GM04503 (cell line): ENCODE measurements at places on chromosomes 4 and X.

GRCh38 chrX:31604629-31605221 lies 532.9 kb upstream of the FTHL17 start:
- DNase-seq: no peak

- DNase-seq: no peak
Observed at GRCh38 chrX:44906041-44906440, 33.1 kb downstream of the KDM6A start.

- DNase-seq: no peak
Observed at GRCh38 chr4:1057403-1057745, 45.9 kb downstream of the FGFRL1 start.

DNA sequence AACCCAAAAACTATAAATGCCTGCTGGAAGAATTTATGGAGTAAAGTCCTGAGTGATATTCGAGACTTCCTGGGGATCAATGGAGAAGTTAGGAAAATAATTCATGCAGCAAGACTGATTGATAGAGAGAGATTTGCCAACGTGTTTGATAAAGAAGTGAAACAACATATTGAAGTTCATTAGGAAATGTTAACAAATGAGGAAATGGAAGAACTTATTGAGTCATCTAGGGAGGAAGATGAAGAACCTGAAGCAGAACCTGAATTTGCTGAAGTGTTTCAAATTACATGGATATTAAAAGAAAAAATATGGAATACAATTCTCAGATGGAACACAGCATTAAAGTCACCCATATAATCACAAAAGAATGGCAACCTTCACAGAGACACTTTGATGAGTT lies 39.0 kb downstream of the DDX60 start:
- DNase-seq: no peak

GRCh38 chrX:18428006-18428405 lies 2.6 kb downstream of the CDKL5 start:
- DNase-seq: no peak

- DNase-seq: no peak
Observed at GRCh38 chrX:24294619-24295018, 19.2 kb downstream of the SUPT20HL2 start.

- no peak for DNase-seq
Observed at GRCh38 chrX:46628460-46629371, 55.2 kb downstream of the CHST7 start.

- no peak for DNase-seq
Observed at GRCh38 chr4:1090465-1091440, 22.6 kb downstream of the RNF212 start.

DNA sequence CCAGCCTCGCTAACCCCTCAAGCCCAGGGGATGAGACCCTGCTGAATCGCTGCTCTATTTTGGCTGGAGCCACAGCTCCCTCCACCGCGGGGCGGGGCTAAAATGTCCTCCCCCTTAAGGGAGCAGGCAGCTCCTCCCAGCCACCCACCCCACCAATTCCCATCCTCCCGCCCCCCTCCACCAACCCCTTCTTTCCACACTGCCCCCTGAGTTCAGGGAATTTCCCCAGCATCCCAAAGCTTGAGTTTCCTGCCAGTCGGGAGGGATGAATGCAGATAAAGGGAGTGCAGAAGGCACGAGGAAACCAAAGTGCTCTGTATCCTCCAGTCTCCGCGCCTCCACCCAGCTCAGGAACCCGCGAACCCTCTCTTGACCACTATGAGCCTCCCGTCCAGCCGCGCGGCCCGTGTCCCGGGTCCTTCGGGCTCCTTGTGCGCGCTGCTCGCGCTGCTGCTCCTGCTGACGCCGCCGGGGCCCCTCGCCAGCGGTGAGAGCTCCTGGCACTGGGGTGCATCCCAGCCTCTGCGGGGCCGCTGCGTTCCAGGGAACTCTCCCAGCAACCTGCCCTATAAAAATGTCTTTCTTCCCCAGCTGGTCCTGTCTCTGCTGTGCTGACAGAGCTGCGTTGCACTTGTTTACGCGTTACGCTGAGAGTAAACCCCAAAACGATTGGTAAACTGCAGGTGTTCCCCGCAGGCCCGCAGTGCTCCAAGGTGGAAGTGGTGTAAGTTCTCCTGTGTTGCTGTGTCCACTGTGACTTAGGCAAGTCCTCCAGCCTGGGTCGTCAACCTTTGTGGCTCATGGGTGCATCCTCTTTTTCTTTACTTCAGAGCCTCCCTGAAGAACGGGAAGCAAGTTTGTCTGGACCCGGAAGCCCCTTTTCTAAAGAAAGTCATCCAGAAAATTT lies at the start of gene CXCL6:
CXCL6 (plus strand) TSS at position 306 of the 907 bp plus-strand sequence; CDS start at position 379, 73 bp downstream.
- DNase-seq: no peak

DNA sequence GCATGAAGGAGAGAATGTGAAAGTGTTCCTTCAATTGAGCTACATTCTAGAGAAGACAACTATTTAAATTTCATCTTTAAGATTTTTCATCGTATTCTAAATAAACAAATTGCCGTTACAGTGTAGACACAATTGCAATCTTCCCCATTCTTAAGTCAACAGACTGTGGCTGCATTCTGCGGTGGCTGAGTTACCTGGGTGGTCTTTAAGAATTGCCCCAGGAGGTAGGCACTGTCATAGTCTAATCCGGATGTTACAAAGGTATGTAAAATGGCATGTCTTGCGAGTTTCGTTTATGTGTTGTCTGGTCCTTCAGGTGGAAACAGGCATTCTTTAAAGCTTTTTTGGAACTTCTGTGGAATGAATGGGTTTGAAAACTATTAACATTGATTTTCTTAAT lies 586.1 kb upstream of the PITX2 start:
- no peak for DNase-seq

DNA sequence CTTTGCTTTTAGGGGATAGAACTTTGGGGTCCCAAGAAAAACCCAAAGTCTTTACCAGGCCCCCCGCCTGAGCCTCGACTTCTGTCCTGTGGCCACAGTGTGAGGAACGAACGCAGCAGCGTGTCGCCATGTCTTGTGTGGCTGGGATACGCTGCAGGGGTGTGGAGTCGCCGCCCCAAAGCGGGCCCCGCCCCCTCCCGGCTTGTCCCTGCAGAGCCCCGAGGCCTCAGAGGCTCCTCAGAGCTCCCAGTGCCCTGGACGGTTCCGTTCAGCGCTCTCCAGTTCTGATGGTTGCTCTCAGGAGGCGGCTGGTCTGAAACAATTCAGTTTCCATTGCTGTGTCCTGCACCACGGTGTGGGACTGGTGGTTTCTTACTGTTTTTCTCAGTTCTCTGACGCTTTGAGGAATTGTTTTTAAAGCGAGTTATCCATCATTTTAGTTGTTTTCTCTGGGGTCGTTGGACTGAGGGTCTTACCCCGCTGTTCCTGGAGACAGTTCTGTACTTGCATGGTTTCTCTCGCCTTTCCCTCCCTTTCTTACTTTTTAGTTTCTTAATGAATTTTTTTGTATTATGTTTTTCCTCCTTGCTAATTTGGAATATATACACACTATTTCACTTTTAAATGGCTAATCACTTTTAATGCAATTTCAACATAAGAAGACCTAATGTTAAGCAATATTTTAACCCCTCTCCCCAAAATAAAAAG lies 1.6 kb upstream of the IDUA start:
- DNase-seq: no peak

- no peak for DNase-seq
Observed at GRCh38 chr4:48163746-48164145, 29.7 kb upstream of the TXK start.

DNA sequence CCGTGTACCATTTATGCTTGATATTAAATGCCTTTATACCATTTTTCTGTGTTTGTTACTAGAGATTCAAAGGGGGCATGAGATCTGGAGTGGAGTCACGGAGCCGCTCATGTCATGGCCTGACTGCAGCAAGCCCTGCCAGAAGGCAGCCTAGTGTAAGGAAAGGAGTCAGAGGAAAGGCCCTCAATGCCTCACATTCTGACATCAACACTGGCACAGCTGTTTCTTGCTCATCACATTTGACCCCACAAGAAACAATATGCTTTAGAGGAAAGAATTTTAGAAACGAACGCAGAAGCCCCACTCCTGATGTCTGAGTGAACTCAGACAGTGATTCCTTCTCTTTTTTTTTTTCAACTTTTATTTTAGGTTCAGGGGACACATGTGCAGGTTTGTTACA lies 322.4 kb upstream of the CPEB2 start:
- no peak for DNase-seq

- peak; percentile 47 for DNase-seq
Observed at GRCh38 chr4:139454111-139455045, at the start of gene RAB33B. RAB33B (plus strand) TSS chr4:139454121; CDS start chr4:139454196, 75 bp downstream.

DNA sequence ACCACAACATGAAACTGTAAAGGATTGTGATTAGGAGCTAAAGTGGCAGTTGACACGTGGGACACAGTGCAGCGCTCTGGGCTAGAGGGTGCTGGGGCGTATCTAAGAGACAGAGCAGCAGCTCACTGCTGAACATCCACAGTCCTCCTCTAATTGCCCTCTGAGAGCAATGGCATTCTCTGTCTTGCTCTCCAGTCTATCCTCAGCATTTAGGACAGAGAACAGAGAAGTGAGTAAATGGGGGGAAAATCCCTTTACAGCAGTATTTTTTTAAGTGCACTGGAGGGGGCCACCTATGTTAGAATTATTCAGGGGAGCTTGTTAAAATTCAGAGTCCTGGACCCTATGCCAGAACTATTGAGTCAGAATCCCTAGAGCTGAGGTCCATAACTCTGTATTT lies 4.2 kb upstream of the TMEM154 start:
- DNase-seq: no peak

GRCh38 chr4:41512596-41512995 lies 25.4 kb upstream of the LIMCH1 start:
- DNase-seq: no peak

DNA sequence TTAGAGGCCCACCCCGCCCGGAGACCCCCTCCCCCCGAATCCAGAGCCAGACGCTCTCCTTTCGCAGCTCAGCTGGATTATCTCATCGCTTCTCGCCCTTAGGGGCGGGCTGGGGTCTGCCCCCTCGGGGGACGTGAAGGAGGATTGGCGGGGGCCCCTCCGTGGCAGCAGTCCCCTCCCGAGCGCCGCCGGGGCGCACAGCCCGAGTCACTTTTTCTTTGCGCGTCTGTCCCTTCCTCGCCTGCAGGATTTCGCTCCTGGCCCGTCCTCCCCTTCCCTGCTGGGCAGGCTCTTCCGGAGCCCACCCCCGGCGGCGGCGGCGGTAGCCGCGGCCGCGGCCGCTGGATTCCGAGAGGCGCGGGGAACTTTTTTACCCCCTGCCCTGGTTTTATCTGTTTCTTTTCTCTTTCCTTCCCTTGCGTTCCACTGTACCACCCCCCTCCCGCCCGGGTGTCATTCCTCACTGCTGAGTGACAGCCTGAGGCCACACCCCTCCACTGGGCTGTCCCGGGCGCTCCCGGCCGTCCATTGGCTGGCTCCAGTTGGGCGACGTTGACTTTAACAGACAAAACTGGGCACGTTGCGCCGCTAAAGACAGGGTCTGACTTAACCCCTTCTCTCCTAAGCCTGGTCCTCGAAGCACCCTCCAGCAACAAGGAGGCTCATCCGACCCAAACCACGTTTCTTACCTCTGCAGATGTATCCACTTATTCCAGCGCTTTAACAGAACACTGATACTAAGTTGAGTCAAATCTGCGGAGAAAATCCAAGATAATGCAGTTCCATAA lies 492 bp upstream of the NKX3-2 start:
- no peak for DNase-seq

DNA sequence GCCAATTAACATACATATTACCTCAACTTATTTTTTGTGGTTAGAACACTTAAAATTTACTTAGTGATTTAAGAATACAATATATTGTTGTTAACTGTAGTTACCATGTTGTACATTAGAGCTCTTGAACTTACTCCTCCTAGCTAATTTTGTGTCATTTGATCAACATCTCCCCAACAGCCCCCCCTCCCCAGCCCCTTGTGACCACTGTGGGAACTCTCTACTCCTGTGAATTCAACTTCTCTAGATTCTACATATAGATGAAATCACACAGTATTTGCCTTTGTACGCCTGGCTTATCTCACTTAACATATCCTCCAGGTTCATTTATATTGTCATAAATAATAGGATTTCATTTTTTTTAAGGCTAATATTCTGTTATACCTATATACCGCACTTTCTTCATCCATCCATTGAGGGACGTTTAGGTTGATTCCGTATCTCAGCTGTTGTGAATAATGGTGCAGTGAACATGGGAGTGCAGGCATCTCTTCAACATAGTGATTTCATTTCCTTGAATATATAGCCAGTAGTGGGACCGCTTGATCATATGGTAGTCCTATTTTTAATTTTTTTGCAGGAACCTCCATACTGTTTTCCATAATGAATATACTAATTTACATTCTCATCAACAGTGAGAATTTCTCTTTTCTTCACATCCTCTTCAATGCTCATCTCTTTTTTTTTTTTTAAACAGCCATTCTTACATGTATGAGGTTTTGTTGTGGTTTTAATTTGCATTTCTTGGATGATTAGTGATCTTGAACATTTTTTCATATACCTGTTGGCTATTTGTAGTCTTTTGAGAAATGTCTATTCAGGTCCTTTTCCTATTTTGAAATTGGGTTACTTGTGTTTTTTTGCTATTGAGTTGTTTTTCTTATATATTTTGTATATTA lies 66.8 kb downstream of the RAPGEF2 start:
- DNase-seq: no peak

GRCh38 chr4:89752932-89753598 lies 83.9 kb downstream of the SNCA start:
- DNase-seq: peak; percentile 69

GRCh38 chr4:3714642-3715001 lies 51.6 kb upstream of the ADRA2C start:
- no peak for DNase-seq

DNA sequence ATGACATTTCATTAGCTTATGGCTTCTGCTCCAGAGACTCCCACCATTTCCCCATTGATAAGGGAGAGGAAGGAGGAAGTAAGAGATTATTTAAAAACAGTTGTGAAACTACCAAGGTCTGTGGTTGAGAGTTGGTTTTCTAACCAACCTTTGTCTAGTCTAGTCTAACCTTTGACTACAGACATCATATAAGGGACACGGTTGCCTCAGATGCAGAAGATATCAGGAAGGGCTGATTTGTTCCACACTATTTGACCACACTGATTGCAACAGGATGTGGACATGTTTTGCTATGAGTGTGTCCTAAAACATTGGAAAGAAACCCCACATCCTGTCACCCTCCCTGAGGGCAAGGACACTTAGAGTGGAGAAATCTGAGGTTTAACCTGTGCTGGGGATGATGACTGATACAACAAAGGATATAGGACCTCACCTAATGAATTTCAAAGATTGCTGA lies 53.0 kb downstream of the COQ2 start:
- DNase-seq: no peak

GRCh38 chr4:133148690-133149363 lies at the start of gene PCDH10:
PCDH10 (plus strand) TSS chr4:133149294; CDS start chr4:133150141, 847 bp downstream.
- DNase-seq: peak; percentile 71

GRCh38 chrX:31006027-31006426 lies 65.8 kb downstream of the FTHL17 start:
- no peak for DNase-seq

- DNase-seq: peak; percentile 2
Observed at GRCh38 chrX:140572724-140573123, 67.9 kb upstream of the SOX3 start.

DNA sequence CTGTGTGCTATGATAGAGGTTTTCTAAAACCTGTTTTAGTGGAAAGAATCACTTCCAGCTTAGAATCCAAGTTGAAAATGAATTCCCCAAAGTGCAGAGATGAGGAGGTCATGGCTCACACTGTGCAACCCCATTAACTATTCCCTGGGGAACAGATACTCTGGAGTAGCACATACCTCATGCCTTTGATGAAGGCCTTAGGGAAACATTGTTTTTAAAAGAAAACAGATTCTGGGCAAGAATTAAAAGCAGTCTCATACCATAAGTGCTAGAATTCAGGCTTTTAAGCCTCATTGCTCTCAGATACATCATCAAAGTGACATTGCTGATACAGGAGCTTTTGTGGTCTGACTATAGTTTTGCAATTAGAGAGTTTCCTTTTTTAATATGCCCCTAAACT lies 115.1 kb downstream of the NDST4 start:
- DNase-seq: no peak

GRCh38 chrX:13507893-13508292 lies 61.5 kb upstream of the EGFL6 start:
- no peak for DNase-seq
